SK-MEL-5 (cell line): ENCODE measurements at places on chromosomes 2 and 18.

DNA sequence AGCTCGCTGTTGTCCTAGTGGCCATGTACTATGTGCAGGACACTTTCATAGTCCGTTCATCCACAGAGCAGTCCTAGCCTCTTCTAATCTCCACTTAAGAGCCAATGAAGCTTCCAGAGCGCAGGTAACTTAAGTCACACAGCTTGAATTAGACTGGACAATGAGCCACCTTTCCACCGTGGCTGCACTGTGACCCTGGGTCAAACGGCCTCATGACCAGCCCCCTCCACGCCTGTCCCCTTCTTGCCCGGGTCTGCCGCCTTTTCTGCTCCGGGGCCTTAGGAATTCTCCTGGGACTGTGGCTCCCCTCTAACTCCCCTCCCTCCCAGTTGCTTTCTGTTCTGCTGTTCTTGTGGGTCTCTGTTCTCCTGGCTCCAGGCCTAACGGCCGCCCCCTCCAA is 8.4 kb upstream of the PRKCE start:
- DNase-seq: no peak

DNA sequence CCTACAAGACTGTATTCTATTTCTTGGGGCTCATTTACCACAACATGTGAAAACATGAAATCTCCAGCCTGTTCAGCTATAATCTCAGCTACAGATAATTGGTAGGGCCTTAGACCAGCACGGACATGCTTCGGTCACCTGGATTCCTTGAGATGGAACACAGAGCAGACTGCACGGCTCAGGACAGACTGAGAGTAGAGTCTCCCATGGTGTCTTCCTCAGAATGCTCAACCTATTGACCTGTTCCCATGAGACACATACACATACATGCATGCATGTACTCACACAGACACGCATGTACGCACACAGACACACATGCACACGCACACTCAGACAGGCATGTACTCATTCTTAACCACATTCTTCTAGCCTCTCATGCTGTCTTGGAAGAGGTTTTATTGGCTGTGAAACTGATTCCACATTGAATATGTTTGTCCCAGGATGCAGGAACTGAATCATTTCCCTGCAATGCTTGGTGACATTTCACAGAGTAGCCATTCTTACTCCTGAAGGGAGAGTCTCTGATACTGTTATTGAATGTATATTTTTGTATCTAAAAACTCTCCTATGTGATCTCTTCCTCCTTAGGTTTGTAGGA is 23.5 kb upstream of the BZW1 start:
- DNase-seq: no peak

DNA sequence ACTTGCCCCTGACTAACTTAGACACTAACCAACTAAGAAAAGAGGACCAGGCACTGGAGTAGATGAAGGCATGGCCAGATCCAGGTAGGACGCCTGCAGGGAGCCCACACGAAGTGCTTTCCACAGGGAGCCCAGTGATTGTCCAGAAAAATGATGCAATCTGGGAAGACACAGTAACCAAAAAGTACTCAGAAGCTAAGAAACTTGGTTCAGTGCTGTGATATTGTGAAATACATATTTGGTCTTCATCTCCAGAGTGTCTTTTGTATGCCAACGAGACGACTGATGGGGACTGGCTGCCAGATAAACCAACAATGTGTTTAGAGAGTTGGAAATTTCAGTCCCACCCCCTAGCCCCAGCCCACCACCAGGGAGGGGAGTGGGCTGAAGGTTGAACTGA is 135.0 kb downstream of the SP3 start:
- no peak for DNase-seq

DNA sequence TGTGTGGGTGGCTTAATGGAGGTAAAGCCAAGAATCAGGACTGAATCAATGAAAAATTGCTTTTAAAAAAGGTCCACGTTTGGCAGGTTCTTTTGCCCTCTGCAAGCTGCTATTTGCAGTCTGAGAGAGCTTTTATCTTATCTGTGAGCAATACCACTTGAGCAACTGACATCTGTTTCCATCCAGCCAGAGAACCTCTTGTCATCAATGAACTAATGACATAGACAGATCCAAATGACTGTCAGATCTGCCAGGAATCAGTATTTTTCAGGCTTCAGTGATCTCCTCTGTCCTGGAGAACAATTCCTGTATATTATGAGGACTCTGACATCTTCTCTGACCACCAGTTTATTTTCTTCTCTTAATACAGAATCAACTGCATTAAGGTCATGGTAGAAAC is 608.1 kb downstream of the LRP1B start:
- no peak for DNase-seq

DNA sequence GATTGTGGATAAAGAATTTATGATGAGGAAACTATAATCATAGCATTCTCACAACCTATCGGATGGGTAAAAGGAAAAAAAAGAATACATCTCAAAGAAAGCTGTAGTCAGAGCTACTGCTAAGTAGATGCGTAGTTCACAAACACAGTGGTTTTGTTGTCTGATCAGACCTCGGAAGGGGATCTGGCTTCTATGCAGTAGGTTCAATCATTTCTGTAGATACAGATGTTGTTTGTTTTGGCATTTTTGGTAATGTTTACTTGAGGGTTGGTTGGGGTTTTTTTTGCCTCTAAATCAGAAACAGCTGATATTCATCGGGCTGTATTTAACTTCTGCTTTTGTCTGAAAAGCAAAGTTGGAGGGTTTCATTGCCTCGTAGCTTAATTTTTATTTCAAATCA is 42.1 kb downstream of the NPAS2 start:
- DNase-seq: no peak

GRCh38 chr2:118290411-118291250 is 202.4 kb downstream of the INSIG2 start:
- no peak for DNase-seq

GRCh38 chr2:178912416-178913048 is 105.3 kb upstream of the TTN start:
- no peak for DNase-seq

DNA sequence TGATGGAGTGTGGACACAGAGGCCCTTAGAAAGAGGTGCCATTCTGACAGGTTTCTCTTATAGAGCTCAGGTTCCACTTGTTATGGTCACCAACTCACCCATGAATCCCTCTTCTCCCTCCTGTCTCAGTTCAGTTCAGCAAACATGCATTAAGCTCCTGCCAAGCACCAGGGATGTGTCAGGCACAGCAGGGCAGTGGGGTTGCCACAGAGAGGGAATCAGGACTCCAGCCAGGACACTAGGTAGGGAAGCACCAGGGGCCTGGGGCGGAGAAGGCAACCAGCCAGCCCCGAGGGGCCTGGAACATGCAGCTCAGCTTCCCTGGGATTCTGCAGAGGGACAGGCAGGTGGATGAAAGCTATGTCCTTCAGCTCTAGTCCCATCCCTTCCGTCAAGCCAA is 44.6 kb downstream of the TOGARAM2 start:
- DNase-seq: no peak

DNA sequence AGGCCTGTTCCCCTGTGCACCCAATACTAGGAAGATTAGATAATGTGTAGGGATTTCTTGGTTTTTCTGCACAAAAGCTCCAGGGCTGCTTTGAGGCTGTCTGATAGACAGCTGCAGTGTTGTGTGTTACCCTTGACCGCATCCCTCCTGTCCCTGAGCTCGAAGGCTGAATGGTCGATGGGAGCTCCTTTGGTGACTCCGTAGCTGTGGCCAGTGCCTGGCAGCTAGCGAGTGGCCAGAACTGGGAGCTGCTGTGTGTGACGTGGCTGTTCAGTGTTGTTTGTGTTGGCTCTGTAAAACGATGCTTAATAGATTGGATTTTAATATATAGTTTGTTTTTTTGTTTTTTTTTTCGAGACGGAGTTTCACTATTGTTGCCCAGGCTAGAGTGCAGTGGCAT is 170.0 kb downstream of the AGAP1 start:
- no peak for DNase-seq

- no peak for DNase-seq
Measured at GRCh38 chr2:99775585-99775984, 285.8 kb upstream of the REV1 start.

GRCh38 chr18:2409906-2410305 is 161.4 kb downstream of the METTL4 start:
- DNase-seq: no peak

GRCh38 chr2:154392256-154392655 is 306.2 kb upstream of the KCNJ3 start:
- DNase-seq: no peak

- no peak for DNase-seq
Measured at GRCh38 chr2:38572167-38572566, 30.6 kb downstream of the HNRNPLL start.

- no peak for DNase-seq
Measured at GRCh38 chr2:5886462-5886861, 194.3 kb downstream of the SOX11 start.

DNA sequence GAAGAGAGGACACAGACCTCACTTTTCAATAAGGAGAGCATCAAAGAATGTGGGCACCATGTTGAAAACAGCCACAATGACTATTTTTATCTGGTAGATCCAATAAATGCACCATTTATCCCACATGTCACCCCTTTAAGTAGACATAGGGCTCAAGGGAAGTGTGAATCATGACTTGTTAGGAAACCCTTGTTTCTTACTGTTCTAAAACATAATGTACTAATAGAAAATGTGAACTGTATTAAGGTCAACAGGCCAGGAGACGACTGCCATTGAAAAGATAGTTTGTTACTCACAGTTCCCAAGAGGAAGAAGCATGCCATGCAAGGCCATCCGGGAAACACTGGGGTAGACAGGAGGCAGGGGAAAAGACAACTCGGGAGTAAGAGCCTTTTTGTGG is 137.7 kb downstream of the EN1 start:
- no peak for DNase-seq

GRCh38 chr2:174881678-174882077 is 117.4 kb upstream of the CHRNA1 start:
- DNase-seq: no peak

DNA sequence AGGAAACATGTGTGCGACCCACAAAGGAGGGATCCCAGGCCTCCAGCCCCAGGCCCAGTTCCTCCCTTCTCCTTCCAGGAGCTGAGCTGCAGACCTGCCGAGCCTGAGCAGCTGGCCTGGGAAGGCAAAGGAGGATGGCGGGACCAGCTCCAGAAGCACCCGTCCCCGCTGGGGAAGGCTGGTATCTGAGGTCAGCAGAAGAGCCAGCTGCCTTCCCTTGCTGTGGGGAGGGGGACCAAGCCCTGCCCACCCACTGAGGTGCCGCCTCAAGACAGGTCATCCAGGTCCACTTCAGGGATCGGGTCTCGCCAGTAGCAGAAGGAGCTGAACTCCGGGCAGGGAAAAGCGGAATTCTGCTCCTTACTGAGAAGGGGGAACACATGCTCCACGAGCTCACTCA is 73.2 kb downstream of the EMILIN2 start:
- no peak for DNase-seq

DNA sequence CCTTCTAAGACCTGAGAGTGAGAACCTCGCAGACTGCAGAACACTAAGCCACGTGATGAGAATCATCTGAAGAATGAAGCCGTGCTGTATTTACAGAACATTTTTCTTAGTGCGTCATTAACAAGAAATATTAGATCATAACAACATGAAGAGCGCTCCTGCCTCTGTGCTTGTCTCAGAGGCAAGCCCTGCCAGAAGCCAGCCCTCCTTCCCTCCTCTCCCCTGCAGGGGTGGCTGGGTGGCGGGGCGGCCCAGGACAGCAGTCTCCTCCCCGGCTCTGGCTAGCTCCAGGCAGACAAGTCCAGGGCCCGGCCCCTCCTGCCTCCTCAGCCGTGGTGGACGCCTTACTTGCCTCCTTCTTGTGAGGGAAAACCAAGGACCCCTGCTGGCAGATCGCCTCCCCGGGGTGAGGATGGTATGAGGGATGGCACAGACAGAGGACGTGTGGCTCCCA is 262.7 kb downstream of the TWIST2 start:
- DNase-seq: no peak

- DNase-seq: no peak
Measured at GRCh38 chr2:12731701-12732280, 15.1 kb downstream of the TRIB2 start.

GRCh38 chr2:139876321-139876720 is 1096.1 kb upstream of the NXPH2 start:
- no peak for DNase-seq

- no peak for DNase-seq
Measured at GRCh38 chr18:56130481-56130880, 507.9 kb downstream of the TXNL1 start.

DNA sequence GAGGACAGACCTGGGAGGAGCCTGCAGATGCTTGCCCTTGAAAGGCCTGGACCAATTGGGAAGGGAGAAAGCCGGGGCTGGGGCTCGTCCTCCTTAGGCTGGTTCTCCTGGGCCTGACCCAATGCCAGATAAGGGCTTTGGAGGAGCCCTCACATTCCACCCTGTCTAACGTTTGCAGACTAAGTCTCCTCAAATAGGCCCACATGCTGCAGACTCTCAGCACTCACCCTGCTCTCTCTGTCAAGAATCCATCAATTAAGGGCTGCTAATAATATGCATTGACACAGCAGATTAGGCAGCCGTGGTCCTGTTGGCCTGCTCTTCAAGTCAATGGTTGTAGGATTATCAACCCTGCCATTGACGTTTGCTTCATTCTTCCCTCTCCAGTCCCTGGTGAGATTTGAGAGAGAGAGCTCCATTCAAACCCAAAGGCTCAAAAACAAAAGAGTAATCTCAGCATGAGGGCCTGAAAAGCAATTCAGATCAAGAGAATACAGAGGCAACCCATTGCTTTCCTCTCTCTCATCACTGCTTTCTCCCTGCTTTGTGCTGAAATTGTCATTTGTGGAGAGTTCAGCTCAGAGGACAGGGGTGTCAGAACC is 167.6 kb downstream of the INSIG2 start:
- no peak for DNase-seq

GRCh38 chr2:162196638-162197037 is 44.6 kb upstream of the GCG start:
- DNase-seq: no peak

GRCh38 chr2:186533717-186534116 is 47.7 kb downstream of the ZC3H15 start:
- DNase-seq: peak; percentile 49

GRCh38 chr18:63177919-63178821 is 141.4 kb downstream of the BCL2 start:
- peak; percentile 68 for DNase-seq

DNA sequence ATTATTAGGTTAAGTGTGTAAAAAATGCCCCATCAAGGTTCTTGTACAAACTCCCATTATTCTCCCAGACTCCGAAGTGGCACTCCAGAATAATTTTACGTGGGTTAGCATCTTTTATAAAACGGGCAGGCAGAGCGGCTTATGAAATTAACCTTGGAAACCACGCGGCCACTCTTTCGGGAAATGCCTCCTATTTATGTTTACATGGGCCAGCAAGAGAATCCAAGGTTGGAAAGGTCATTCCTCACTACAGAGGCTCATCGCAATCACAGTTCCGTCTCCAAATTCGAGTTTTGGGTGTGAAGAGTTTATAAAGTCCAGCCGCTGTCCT is 1.2 kb upstream of the IMPA2 start:
- DNase-seq: no peak

GRCh38 chr18:52764316-52764715 is 424.3 kb downstream of the DCC start:
- peak; percentile 7 for DNase-seq

DNA sequence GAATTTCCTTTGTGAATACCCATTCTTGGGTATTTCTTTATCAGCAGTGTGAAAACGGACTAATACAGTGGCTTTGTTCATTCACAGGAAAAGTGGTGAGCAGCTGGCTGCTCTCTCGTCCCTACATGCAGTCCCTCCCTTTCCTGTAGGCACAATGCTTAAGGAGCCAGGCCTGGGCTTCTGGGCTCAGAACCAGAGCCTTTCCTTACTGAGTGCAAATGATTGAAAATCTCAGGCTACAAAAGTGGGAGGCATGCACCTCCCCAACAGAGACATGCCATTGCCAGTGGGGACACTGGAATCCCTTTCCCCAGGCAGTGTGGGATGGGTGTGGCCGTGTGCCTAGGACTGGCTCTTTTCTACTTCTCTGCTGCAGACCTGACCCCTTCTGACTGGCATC is 61.3 kb downstream of the MCFD2 start:
- no peak for DNase-seq
